ENCODE measurements at places on chromosomes 5 and 9.

DNA sequence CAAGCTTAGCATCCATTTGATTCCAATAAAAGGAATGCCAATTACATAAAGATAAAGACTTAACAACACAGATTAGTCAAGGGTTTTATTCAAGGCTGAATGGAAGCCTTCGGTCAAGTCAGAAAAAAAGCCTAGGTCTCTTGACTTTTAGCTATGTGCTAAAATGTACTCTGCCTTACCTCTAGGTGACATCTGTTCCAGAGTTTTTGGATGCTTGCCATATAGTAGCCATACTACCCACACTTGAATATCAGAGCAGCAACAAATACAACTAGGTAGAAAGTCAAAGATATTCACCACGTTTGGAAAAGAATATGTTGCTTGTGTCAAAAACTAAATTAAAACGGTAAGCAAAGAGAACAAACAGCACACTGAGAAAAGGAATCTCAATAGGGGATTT, 484.7 kb downstream of the ELAVL2 start:
- DNase-seq = no peak

- DNase-seq = no peak
Observed at GRCh38 chr9:107949061-107949460, 459.5 kb upstream of the KLF4 start.

GRCh38 chr9:15837079-15837679, 284.3 kb downstream of the CCDC171 start:
- DNase-seq = no peak

- no peak for DNase-seq
Observed at GRCh38 chr5:123104607-123105006, 15.6 kb downstream of the PRDM6 start.

DNA sequence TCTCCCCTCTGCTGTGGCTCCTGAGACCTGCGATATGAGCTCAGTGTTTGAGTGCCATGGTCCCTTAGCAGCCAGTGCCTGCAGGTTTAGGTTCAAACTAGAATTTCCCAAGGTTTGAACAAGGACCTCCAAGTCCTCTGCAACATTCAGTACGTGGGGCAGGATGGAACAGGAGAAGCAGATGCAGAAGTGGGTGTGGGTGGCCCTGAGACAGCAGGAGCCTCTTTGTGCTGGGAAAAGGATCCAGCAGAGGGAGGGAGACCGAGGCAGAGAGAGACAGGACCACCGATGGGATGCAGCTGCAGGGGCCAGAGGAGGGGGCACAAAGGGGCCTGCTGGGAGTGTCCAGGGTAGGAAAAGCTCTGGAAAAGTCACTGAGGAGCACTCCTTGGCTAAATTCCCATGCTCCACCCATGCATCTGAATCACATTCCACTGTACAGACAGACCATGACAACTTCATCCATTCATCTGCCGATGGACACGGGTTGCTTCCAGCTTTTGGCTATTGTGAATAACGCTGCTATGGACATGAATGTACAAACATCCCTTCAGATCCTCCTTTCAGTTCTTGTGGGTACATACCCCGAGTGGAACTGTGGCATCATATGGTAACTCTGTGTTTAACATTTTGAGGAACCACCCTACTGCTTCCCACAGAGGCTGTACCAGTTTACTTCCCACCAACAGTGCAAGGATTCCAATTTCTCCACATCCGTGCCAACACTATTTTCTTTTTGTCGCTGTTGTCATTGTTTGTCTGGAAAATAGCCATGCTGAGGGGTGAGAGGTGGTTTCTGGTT, 26.7 kb upstream of the SUSD3 start:
- no peak for DNase-seq

DNA sequence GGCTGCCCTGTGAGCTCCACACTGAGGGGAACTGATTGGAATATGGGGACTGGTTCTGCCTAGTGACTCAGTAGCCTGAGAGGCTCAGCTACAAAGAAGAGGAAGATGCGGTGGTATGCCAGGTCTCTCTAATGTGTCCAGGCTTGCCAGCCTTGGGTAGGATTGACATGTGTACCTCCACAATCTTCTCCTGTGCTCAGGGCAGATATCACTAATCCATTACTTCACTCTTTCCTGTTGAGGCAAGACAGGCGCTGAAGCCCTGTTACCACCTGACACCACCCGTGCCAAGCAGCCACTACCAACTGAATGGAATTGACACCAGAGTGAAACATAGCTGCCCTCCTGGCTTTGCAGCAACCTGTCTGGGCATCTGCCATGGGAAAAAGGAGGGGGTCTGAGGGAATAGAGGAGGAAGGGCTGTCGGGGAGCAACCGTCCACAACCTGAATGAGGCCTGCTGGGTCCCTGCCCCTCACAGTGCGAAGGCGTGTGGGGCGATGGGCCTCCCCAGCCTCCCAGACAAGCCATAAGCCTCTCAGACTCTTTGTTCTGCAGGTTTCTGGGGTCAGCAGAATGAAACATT, 114.7 kb upstream of the CXCL14 start:
- DNase-seq = no peak

DNA sequence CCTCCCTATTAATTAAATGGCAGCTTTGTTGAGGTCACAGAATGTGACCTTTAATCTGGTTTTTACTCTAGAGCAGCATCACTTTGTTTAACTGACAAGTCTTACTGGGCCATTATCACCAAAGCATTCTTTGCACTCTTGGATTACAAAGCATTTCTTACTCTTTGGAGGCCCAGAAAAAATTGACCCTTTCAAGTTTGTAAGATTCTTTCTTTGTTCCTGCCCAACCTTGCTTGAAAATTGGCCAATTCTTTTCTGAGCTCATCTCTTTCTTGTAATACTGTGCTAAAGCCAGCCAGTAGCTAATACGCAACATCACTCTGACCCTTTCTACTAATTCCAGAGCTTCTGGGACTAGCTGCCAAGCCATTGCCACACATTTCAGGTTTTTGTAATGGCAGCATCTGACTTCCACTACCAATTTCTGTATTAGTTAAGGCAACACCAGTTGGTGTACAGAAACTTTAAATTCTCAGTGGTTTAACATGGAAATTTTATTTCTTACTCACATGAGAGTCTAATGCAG, 131.6 kb downstream of the PRDM6 start:
- DNase-seq = no peak

- DNase-seq = no peak
Observed at GRCh38 chr5:115160975-115161475, 8.7 kb downstream of the TRIM36 start.

- DNase-seq = no peak
Observed at GRCh38 chr9:6628704-6629103, 16.8 kb downstream of the GLDC start.

GRCh38 chr5:135051399-135051798, 17.4 kb upstream of the PITX1 start:
- no peak for DNase-seq

GRCh38 chr9:90808398-90808797, 6.8 kb downstream of the SYK start:
- no peak for DNase-seq

GRCh38 chr5:36442352-36442751, 140.7 kb upstream of the RANBP3L start:
- no peak for DNase-seq

DNA sequence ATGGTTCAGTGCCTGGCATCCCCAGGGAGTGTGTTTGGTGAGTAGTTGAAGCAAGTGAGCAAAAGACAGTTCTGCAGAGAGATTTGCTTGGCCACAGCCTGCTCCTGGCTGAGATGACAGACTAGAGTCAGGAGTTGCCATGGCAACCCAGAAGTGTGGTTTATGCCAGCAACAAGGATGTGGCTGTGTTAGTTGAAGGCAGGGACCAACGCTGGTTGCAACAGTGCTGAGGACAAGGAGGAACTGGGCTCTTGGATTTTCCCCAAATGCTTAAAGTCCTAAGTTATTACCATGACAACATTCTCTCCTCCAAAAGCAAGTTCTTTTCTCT, 2.7 kb downstream of the NXNL2 start:
- no peak for DNase-seq

- DNase-seq = peak; percentile 8
Observed at GRCh38 chr5:1409381-1410110, 35.7 kb downstream of the SLC6A3 start.

- no peak for DNase-seq
Observed at GRCh38 chr5:69148981-69149675, 17.8 kb upstream of the CCNB1 start.

- no peak for DNase-seq
Observed at GRCh38 chr5:134506054-134507039, 19.1 kb upstream of the JADE2 start.

GRCh38 chr5:56110646-56111403, 116.1 kb upstream of the IL6ST start:
- no peak for DNase-seq

DNA sequence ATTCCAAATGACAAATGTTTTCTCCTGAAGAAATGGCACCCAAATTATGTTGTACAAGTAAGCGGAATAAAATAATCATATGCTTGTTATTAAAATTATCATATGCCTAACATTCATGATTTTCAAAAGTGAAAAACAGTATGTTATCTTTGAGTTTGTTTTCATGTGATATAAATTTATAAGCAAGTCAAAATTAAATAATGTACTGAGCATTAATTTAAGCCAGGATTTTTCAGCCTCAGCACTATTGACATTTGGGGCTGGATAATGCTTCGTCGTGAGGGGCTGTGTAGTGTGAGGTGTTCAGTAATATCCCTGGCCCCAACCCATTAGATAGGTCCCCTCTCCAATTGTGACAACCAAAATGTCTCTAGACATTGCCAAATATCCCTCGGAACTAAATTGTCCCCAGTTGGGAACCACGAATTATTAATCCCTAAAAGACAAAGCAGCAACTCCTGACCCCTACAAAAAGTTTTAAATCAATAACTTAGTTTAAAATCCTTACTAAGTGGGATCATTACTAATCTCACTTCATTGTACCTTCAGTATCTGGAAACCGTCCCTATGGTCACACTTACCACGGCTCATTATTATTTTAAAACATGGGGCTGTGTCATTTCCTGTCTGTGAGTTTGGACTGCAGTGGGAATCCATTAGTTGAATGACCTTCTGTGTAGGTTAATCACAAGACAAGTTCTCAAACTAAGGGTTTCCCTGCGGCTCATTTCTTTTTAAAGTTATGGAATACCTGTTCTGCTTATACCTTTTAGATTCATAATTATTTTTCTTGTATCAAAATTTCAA, 1.3 kb upstream of the NNT start:
- DNase-seq = no peak

DNA sequence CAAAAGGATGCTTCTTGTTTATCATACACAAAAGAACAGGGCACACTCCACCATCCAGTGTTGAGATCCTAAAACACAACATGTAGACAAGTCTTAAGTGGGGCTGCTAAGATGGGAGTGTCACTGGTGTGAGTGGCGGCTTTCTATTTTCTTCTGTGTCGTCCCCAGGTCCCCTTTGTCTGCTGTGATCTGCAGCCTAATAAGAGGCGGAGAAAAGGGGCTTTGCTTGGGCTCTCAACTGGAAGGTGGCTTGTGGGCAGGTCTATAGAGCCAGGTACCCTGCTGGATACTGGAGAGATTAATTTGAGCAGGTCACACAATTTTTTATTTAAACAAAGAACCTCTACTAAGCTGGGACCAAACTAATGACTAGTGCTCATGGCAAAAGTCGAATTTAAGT, 126.1 kb upstream of the SAP30L start:
- no peak for DNase-seq

GRCh38 chr9:138022121-138022741, 144.6 kb downstream of the CACNA1B start:
- DNase-seq = peak; percentile 23

DNA sequence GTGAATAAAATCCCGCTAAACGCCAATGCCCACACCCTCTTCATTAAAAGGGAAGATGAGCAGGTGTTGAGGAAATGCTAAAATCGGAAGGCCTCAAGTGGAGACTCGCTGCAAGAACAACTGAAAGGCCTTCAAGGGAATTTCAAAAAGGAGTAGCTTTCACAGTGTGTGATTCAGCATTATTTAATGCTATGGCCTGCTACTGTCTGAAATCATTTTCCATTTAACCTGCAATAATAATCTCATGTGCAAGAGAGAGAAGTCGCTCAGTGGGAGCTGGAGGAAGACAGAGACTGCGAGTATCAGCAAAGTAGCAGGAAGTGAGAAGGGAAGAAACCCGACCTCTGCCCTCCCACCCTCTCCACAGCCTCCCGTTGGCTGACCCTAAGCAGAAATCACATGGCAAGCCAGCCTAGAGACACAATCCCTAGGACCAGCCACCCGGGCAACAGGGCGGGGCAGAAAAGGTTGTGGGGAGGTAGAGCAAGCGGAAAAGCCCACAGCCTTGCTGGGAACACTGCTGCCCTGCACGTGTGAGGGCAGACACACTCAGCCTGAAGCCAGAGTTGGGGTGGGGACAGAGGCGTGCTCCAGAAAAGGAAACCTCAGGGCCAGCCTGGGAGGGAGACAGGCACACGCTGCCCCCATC, 39.9 kb upstream of the CTSL start:
- DNase-seq = no peak

DNA sequence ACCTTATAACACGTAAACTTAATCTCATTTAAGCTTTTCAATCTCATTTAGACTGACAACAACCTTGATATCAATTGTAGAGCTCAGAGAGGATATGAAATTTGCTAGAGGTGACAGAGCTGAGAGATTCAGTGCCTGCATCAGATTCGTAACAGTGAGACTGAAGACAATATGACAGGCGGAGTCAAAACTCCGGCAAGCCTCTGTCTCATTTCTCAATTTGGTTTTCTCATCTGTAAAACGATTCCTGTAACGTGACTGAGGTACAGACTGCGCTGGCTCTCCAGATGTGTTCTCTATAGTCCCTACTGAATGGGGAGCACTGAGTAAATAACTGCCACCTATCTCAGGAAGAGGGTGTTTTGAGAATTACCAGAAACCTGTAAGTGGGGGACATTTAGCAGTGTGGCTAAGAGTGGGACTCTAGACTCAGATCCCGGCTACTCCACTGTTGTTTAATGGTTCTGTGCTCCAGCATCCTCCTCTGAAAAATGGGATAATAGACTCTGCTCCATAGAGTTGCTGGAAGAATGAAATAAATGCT, 3.0 kb upstream of the MCIDAS start:
- no peak for DNase-seq

GRCh38 chr5:54296386-54296785, 14.0 kb downstream of the ARL15 start:
- DNase-seq = no peak

DNA sequence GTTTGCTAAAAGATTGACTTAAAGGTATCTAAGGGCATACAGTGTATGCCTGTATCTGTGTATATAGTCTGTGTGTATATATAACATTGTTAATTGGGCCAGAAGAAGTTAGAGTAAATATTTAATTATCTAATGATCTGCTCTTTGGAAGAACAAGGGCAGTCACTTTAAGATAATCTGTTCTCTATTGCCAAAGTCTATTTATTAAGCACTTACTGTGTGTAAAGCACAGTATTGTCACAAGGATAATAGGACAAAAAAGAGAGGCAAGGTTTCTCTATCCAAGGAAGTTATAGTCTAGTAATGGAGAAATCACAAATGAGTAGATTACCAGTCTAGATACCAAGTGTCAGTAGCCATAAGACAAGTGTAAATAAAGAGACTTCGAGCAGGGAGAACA, 51.5 kb downstream of the SV2C start:
- DNase-seq = no peak

DNA sequence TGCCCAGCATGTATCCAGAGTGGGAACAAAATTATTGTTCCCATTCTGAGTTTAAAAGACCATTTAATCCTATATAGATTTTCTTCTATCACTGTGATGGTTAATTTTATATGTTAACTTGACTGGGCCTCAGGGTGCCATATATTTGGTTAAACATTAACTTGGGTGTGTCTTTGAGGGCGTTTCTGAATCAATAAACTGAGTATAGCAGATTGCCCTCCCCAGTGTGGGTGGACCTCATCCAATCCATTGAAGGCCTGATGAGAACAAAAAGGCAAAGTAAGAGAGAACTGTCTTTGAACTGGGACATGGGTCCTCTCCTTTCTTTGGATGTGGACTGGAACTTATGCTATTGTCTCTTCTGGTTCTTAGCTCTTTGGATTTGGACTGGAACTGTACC, 17.3 kb downstream of the RIOK2 start:
- DNase-seq = no peak
